ENCODE measurements at places on chromosomes 11 and 22.

GRCh38 chr11:60924906-60925853, 920 bp downstream of the TMEM132A start:
- no peak for DNase-seq

DNA sequence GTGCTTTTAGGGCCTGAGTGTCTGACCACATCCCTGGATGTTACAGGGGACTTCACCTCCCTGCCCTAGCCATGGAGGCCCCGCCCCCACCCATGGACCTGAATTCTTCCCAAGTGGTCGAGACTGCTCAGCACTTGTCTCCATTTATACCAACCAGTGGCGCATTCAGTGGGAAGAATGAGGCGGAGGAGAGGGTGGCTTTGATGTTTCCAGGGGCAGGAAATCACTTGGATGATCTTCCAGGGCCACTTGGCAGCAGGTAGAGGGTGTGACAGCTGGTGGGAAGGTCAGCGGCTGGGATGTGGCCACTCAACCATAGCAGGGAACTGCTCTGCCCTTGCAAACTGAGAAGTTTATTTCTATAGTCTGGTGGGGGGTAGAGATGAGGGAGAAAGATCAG, 155.1 kb upstream of the BLID start:
- DNase-seq = no peak

- peak; percentile 55 for DNase-seq
Measured at GRCh38 chr22:26573026-26573662, 16.8 kb downstream of the TPST2 start.

- no peak for DNase-seq
Measured at GRCh38 chr11:67365736-67366444, 7.5 kb downstream of the CLCF1 start.

DNA sequence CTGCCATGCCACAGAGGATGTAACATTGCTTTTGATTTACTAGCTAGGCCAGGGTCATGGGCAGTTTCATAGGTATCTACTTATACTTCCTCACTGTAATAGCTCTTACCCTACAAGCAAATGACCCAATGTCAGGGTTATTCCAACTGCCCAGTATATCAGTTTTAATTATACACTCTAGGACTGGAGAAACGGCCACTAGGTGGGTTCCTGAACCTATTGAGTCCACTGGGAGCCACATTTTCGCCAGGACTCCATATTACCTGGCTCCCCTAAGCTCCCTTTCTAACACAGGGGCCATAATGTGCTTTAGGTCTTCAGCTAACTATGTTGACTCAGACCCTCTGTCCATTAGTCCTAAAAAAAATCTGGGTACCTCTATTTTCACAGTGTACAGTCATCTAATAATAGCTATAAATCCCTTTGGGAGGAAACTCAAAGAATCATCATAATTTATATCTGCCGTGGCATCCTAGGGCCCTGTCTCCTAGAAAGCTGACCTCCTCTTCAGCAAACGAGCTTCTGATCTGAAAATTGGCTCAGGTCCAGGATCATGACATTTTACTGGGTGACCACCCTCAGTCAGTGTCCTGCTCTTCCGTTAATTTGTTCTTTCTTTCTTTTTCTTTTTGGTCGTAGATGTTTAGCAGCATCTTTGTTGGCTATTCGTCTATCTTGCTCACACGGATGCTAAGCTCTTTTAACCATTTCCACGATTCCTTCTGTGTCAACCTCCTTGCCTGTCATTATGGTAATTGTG, 244.3 kb downstream of the FAM76B start:
- DNase-seq = no peak

DNA sequence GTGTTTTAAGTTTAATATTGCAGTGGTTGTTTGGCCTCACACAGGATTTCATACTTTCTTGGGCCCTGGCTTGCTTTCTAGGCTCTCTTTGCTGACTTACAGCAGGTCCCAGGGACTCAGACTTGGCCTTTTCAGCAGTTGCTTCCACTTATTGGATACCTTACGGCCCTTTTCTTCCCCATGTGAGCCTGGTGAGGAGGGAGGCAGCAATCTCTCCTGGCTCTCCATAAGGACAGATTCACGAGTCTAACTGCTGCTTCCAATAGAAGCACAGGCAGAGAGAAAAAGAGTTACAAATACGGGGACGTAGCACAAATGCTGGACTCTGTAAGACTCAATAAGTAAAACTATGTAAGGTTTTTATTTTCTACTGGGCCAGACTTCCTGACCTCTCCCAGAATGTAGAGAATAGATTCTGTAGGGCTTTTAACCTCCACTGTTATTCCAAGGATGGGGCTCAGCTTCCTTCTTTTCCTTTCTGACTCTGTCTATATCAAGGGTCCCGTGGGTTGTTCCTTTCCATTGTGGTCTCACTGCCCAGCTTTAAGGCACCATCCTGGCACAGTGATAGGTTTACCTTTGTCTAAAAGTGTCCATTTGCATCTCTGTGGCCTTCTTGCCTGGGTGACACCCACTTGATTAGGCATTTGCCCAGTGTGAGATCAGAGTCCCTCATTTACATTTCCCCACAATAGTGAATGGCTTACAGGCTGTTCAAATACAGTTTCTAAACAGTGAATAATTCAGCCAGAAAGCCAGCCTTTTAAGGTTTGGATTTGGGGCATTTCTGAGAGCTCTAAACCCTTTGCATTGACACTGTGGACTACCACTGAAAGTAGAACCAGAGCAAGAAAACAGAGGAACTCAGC, 92.8 kb downstream of the RASSF10 start:
- DNase-seq = no peak

- DNase-seq = no peak
Measured at GRCh38 chr11:108926841-108927577, 262.1 kb downstream of the DDX10 start.

DNA sequence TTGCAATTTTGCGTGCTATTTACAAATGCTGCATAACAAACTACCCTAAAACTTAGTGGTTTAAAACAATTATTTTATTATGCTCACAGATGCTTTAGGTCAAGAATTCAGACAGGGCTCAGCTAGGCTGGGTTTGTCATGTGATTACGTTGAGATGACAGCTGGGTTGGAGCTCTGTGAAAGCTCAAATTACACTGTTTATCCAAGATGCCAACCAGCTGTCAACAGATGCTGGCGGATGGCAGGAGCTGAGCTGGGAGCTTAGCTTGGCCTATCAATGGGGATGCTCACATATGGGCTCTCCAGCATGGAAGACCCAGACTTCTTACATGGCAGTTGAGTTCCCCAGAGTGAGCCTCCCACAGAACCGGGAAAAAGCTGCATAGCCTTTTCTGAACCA, 62.7 kb downstream of the STK33 start:
- DNase-seq = no peak

DNA sequence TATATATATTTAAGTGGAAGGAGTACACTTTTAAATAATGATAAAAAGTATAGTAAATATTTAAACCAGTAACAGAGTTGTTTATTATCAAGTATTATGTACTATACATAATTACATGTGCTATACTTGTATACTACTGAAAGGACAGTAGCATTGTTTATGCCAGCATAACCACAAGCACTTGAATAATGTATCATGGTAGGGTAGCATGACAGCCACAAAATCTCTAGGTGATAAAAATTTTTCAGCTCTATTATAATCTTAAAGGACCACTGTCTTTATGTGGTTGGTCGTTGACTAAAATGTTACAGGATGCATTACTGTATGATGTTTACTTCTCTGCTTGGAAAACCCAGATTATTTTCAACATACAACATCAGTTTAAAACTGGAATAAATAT, 349.2 kb downstream of the CASP12 start:
- DNase-seq = no peak

DNA sequence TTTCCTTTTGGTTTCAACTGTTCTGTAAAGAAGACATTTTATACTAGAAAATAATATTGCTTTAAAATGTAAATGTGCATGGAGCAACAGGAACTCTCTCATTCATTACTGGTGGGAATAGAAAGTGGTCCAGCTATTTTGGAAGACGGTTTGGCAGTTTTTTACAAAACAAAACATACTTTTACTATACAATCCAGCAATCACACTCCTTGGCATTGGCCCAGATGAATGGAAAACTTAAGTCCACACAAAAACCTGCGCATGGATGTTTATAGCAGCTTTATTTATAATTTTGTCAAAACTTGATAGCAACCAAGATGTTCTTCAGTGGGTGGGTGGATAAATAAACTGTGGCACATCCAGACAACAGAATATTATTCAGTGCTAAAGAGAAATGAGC, 49.9 kb upstream of the SEPTIN5 start:
- DNase-seq = no peak

DNA sequence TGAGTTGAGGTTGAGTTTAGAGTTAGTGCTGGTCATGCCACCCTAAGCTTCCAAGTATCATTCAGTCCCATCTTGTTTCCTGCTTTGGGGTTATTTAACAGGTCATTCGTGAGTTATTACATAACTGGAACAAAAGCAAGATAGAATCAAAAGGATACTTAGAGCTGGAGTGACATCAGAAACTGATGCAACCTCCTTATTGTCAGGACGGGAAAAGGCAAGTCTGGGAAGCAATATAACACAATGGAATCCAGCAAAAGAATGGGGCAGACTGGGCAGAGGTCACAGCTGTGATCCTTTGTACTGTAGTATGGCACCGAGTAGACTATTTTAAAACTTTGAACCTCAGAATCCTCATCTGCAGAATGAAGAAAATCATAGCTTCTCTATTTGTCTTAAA, 4.4 kb upstream of the PRSS23 start:
- no peak for DNase-seq

DNA sequence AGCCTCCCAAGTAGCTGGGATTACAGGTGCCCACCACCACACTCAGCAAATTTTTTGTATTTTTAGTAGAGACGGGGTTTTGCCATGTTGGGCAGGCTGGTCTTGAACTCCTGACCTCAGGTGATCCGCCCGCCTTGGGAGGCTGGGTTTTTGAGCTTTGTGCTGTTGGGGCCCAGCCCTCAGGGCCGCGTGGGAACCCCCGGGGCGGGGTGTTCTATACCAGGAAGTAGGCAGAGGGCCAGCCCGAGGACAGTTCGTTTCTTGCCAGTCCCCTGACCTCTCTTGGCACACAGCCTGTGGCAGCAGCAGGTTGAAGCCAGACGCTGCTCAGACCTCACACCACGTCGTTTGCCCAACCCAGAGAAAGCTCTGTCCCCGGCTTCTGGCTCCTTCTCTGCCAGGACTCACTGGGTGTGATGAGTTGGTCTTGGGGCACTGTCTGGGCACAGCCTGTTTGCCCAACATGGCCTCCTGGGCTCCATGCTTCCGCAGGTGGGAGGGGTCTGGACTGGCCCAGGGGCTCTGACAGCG, 24.9 kb upstream of the CHKA start:
- peak; percentile 53 for DNase-seq

DNA sequence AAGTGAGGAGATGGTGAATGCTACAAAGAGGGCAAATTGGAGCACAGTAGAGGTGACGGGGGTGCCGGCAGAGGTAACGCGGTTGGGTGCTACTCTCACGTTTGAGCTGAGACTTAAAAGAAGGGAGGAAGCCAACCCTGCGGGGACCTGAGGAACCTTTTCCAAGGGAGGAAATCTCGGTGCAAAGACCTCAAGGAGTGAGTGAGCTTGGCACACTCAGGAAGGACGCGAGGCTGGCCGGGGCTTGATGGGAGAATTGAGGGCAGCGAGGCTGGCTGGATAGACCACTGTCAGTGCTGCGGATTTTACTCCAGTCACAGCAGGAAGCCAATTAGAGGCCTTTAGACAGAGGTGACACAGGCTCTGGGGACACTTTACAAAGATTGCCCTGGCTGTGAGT, 25.0 kb downstream of the TSKU start:
- DNase-seq = no peak

DNA sequence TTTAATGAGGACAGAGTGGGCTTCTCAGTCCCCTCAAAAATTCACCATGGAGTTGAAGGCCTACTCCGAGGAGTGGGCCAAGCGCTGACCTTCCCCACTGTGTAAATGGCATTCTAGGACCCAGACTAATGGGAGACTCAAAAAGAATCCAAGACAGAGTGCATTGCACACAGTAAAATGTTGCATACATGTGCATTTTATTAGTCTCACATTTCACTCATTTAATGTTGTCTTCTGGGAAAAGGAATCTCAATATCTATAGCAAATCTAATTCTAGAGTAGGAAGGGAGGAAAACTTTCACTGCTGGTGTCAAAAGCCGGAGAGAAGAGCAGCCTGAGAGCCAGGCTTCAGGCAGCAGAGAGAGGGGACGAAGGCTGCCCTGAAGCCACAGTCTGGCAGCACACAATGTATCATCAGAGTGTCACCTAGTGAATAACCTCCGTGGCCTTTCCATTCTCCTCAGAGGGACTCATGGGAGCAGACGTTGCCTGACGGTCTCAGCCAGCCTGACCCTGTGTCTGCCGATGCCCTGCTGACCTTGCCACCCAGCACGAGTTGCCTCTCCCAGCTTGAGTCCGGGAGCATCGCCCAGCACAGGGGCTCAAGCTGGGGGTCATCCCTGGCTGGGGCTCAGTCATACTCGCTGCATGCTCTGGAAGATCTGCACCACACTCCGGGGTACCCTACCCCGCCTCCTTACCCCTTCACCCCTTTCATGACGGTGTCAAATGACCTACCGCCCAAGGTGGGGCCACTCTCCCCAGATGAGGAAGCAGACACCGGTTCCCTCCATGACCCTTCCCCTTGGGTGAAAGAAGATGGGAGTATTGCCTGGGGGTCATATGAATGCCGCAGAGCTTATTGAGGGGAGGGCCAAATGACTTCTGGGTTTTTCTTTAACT, 12.9 kb upstream of the POU2AF3 start:
- no peak for DNase-seq

- peak; percentile 73 for DNase-seq
Measured at GRCh38 chr22:44172370-44173108, 8.2 kb upstream of the PARVG start.

- peak; percentile 68 for DNase-seq
Measured at GRCh38 chr11:267491-267994, 10.7 kb upstream of the NLRP6 start.

GRCh38 chr11:34356913-34357700, 703 bp downstream of the ABTB2 start:
- peak; percentile 24 for DNase-seq

DNA sequence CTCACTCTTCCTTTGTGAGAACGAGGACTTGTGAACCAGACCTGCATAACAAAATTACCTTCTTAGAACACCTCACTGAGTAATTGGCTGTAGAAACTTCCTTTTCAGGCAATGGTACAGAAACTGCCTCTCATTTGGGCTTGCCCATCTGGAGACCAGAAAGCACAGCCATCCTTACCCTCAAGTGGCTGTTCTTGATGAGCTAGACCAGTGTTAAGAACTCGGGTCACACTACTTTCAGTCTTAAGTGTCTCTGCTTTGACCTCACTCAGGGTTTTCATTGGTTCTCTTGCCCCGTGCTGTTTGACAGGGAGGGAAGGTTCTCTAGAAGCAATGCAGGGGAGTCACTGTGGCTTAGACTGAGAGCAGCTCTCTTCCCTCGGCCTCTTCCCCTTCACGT, 29.3 kb downstream of the NAT10 start:
- no peak for DNase-seq

DNA sequence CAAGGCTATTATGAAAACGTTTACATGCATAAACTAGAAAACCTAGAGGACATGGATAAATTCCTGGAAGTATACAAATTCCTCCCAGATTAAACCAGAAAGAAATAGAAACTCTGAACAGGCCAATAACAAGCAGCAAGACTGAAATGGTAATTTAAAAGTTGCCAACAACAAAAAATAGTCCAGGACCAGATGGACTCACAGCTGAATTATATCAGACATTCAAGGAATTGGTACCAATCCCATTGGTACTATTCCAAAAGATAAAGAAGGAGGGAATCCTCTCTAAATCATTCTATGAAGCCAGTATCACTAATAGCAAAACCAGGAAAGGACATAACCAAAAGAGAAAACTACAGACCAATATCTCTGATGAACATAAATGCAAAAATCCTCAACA, 236.0 kb downstream of the DLG2 start:
- no peak for DNase-seq

- no peak for DNase-seq
Measured at GRCh38 chr11:76903325-76903724, 42.6 kb downstream of the ACER3 start.

GRCh38 chr11:123040111-123040432, 21.9 kb downstream of the HSPA8 start:
- no peak for DNase-seq
